ENCODE measurements at places on chromosomes 12 and 14. TPM values are rescaled to one million over a fixed set of nuclear protein-coding genes. Genes with fewer than 3 reads are reported as not detected.

STAC3 gene
- 5.9 TPM for total RNA-seq

DPF3 gene
- total RNA-seq = 3.9 TPM

DNA sequence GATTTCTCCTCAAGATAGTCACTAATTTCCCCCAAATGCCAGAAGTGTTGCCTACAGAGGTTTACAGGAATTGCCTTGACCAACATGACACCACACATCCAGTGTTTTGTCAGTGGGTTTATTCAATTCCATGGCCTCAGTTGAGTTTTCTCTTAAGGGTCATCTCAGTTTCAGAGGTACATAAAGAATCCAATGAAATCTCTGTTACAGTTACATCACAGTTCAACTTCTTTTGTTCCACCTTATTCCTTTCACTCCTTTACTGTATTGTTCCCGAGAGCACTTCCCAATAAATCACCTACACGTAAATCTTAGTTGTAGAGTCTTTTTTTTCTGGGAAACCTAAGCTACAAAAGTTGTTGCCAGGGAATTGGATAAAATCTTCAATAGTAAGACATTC is 73.6 kb upstream of the GARIN6 start:
- H3K27ac ChIP-seq = no peak overlapping the region
- H3K4me1 ChIP-seq = no peaks in the 10 kb centered on the region
- DNase-seq = no peak
- H3K4me3 ChIP-seq = no peak overlapping the region

DNA sequence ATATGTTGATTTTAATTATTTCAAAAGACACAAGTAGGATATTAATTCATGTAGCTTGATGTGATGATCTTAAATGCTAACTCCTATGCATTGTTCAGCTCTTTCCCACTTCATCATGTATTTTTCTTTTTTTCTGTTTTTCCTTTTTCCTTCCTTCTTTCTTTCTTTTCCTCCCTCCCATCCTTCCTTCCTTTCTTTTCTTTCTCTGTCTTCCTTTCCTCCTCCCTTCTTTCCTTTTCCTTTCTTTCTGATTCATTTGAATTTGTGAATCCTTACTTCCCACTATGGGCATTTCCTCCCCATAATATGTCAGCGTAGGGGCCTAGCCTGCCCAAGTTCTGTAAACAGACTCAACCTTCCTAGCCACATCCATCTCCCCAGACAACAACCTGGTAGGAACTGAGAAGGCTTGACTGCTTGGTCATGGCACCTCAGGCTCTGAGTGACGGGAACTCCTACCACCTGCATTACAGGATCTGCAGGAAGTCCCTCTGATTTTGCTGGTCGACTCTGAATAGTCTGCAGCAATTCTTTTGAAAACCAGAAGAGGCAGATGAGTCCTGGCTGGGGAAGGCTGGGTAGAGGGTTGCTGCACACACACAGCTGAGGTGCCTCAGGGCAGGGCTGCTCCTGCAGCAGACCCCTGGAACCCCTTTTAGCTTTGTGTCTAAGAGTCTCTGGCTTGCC is 33.4 kb upstream of the BHLHE41 start:
- no peaks in the 10 kb centered on the region for H3K27me3 ChIP-seq
- H3K36me3 ChIP-seq = no peaks in the 10 kb centered on the region
- peaks cover 7% of the 10 kb centered on the region for H3K4me1 ChIP-seq
- H3K27ac ChIP-seq = no peak overlapping the region
- H3K4me3 ChIP-seq = no peak overlapping the region
- no peak for DNase-seq
